ENCODE measurements at places on chromosomes 6 and 20.

- no peak for DNase-seq
Measured at GRCh38 chr20:45821947-45822346, 5.2 kb downstream of the TNNC2 start.

- peak; percentile 1 for DNase-seq
Measured at GRCh38 chr6:135403584-135403983, 94.0 kb downstream of the AHI1 start.

GRCh38 chr6:138610816-138611215, 111.5 kb upstream of the NHSL1 start:
- no peak for DNase-seq

GRCh38 chr6:25880601-25881000, 6.6 kb upstream of the SLC17A3 start:
- no peak for DNase-seq

GRCh38 chr6:20188630-20189075, 23.6 kb downstream of the MBOAT1 start:
- no peak for DNase-seq

GRCh38 chr20:25508083-25508770, 77.1 kb downstream of the NINL start:
- peak; percentile 76 for DNase-seq

DNA sequence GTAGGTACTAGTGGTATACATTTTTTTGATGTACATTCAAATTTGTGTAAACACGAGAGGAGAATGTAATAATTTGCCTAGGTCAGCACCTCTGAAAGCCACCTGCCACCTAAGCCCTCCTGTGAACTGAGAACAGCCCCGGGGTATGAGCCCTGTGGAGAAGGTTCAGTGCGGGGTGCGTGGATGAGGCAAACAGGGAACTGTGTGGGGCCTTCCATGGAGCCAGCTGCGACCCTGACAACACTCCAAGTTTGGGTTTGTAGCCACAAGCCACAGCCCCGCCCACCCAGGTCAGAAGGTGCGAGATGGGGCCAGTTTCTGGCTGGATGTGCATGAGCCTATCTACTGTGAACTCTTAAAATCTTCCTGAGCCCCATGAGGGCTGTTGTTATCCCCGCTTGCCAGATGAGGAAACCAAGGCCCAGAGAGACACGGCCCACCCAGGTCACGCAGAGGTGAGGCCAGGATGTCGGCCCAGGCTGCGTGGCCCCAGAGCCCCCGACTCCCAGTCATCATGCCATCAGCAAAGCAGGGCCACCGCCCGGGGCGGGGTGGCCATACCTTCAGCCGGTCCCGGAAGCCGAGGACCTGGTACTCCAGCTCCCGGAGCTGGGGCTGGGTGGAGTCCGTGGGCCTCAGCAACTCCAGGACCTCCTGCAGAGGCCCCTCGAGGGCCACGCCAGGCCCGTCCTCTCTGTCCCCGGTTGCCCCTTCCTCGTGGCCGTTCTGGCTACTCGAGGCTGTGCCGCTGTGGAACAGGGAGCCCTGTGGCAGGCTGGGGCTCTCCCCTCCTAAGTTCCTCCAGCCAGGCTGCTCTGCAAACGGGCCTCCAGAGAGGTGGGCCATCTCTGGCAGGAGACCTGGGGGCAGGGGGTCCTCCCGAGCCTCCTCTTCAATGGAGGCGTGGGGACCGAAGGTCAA, 89.6 kb downstream of the RIPOR3 start:
- no peak for DNase-seq

GRCh38 chr6:46925563-46926253, 4.0 kb upstream of the ADGRF5 start:
- peak; percentile 43 for DNase-seq

GRCh38 chr20:41969656-41970055, 351.5 kb upstream of the CHD6 start:
- no peak for DNase-seq

DNA sequence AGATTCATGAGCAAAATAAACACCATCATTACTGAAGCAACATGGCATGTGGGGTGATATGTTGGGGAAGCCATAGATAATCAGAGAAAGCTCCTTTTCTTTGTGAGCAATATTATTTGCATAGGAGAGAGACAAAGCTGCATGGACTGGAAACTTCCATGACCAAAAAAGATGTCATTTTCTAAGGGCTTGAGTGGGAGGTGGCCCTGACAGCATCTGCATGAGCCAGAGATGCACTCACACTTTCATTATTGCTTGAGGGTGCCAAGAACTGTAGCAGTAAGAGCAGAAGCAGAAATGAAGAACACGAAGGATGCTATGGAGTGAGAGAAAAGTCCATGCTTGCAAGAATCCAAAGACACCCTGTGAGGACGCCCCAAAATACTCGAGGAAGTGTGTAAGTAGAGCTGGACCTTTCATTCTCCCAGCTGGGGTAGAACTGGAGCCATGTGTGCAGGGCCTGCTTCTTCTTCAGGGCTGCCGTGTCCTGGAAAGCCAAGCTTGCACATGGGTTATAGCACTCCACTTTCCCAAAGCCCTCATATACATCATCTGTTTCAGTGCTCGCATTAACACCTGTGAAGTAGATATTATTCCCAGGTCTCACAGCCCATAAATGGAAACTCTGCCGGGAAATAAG, 851.2 kb downstream of the DHX35 start:
- no peak for DNase-seq

DNA sequence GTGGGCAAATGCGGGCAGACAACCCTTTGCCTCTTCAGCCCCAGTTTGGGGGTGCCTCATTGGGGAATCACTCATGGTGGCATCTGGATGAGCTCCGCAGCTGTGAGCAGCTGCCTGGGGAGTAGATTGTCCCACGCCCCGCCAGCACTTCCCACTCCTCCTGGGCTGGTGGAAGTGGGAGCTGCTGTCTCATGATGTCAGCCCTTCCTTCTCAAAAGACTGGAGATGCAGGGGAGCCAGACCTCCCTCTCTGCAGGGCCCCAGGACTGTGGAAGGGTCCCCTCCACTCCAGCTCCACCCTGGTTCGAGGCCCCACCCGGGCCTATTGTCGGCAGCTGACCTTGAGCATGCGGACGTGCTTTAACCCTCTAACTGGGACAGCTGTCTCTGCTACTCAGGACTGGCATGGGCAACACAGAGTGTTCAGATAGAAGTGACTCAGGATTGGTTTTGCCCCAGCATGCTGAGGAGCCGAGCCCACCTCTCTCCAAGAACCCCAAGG, 2.0 kb downstream of the UNC93A start:
- DNase-seq: no peak

DNA sequence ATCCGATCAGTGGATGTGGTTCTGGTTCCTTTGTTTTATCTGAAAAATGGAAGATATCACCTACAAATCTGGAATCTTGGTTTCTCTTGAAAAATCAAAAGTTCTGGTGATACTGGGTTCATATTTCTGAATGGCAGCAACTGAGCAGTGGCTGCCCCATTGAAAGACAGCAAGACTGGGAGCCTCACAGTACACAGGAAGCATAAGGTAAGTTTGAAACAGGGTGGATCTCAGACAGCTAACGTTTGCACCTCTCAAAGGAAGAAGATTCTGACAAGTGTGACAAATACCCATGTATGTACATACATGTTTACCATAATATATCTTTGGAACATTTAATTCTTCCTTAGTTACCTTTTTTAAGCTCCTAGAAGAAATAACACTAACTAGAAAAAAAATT, at the start of gene SAMD3:
TSS of gene SAMD3 (minus strand) at position 177 of the 400 bp plus-strand sequence. CDS start 7,678 bp downstream, outside the sequence.
- DNase-seq: no peak

DNA sequence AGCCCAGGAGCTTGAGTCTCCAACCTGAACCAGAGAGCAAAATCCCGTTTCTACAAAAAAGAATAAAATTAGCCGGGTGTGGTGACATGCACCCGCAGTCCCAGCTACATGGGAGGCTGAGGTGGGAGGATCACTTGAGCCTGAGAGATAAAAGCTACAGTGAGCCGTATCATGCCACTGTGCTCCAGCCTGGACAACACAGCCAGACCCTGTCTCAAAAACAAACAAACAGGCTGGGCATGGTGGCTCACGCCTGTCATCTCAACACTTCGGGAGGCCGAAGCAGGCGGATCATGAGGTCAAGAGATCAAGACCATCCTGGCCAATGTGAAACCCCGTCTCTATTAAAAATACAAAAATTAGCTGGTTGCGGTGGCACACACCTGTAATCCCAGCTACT, 11.4 kb upstream of the PTCRA start:
- DNase-seq: no peak

GRCh38 chr6:122818866-122819265, 29.8 kb downstream of the SMPDL3A start:
- DNase-seq: peak; percentile 54

DNA sequence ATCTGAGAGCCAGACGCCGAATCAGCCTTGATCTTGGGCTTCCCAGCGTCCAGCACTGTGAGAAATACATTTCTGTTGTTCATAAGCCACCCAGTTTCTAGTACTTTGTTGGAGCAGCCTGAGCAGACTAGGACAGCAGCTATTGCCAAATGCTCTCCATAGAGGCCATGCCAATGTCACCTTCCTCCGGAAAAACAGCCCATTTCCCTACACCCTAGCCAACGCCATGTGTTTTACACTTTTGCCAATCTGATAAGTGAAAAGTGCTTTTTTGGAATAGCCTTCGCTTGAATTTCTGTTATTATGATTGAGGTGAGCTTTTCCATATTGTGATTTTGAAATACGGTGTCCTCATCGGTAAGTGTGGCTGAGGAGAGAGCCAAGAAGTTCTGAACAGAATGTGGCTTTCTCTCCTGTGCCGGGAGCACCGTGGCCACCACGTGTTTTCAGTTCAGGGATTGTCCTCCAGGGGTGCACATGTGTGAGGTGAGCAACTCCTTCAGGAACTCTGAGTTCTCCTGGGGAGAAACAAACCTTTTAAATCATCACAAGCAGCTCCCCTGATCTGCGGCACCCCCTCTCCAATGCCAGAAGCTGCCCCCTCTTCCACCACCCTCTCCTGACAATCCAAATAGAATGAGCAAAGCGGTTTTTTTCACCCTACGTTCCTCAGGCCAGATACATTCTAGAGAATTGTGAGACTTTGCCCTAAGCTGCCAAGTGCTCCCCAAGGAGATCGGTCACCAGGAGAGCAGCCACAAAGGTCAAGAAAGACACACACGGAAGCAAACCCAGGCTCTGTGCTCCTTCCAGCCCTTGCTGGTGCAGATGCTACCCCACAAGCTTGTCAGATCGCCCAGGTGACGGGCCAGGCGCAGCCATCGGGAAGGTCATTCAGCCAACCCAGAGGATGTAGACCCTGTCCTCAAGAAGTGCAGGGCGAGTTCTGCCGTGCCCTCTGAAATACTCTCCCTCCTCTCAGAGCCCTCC, 36.0 kb downstream of the TAF8 start:
- DNase-seq: peak; percentile 42

GRCh38 chr20:46089167-46089416, 670 bp downstream of the NCOA5 start:
- no peak for DNase-seq

DNA sequence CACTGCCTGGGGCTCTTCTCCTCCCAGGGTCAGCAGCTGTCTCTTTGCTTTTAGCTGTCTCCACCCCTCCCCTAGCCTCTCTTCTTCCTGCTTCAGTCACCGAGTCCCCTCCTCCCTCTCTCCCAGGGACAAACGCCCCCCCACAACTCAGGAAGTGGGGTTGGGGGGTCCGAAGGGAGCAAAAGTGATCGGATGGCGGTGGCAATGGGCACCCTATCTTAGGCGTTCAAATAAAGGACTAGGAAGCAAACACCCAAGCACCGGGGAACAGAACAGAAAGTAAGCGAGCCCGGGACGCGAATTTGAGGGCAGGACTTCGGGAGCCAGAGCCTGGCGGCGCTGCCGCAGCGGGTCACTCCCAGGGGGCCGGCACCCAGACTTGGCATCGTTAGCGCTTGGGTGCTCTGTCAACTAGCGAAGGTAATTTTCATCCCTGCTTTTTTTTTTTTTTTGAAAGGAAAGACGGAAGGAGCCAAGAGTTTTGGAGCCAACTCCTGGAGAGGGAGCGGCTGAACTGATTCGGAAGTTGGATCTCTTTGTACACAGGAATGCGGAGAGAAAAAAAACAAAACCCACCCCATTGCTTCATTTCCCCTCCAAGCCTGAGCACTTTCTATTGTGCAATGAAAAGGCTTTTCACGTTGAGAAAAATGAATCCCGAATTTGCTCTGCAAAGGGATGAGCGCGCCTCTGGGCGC, 815 bp upstream of the ITPR3 start:
- peak; percentile 62 for DNase-seq

- DNase-seq: no peak
Measured at GRCh38 chr6:13371421-13372072, 43.2 kb upstream of the TBC1D7 start.

- DNase-seq: no peak
Measured at GRCh38 chr6:109052852-109053251, 41.8 kb downstream of the SESN1 start.

GRCh38 chr6:145067430-145067829, 667.9 kb downstream of the EPM2A start:
- peak; percentile 13 for DNase-seq

DNA sequence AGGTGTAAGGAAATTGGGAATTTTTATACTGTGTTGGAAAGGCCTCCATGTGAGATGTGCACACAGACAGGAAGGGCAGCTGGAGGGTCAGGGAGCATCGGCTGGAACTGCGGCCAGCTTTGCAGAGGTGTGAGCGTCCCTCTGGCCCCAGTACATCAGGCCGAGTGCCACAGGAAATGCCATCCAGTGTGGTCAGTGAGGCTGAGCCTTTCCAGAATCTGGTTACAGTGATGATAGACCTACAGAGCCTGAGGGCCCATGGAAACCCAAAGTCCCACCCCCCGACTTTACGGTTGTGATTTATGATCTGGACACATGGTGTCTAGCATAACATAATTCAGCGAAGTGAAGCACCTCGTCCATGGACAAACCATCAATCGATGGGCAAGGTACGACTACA, 137.3 kb upstream of the PDE10A start:
- DNase-seq: peak; percentile 53

DNA sequence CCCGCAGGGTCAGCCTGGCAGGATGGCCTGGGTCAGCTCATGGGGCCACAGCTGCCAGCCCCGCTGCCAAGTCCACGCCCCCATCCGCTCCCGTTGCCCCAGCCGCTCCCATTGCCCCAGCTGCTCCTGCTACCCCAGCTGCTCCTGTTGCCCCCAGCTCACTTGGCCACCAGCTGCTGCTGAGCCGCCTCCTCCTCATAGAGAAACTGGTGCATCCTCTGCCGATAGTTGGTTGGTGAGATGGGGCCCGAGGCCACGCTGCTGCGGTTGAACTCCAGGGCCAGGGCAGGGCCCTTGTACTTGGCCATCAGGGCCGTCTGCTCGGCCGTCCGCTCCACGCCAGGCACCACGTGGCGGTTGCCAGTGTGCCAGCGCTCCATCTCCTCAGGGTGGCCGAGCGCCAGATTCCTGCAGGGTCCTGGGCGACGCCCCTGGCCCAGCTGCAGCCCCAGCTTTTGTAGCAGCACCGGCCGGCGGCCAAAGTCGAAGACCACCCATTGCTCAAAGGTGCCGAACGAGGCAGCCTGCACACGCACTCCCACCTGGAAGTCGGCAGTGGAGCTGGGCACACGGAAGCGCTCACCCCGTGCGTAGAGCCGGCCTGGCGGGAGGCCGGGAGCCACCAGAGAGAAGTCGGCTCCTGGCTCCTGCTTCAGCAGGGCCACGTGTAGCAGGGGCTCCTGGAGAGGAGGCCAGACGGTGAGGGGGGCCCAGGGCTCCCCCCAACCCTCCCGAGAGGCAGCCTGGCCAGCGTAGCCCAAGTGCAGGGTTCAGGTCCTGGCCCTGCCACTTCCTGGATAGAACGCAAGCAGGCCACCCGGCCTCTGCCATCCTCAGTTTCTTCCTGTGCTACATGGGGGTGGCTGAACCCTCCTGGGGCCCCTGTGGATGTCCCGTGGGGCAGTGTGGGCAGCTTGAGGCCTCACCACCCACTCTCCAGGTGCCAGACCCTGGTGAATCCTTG, 4.8 kb downstream of the HELZ2 start:
- DNase-seq: no peak

- DNase-seq: peak; percentile 81
Measured at GRCh38 chr6:134925800-134926199, 24.1 kb downstream of the ALDH8A1 start.
